Activated naive CD4-positive, alpha-beta T cell treated with anti-CD3 and anti-CD28 coated beads, Interleukin-2, amount 50 U/mL, for 72 hours (primary cell): ENCODE measurements at places on chromosomes 7 and 10. TPM values are rescaled to one million over a fixed set of nuclear protein-coding genes. Genes with fewer than 3 reads are reported as not detected.

OPN1SW gene
- total RNA-seq, result not detected

FRG2B gene
- total RNA-seq, result 0.32 TPM

AOC1 gene
- total RNA-seq, result not detected

COPS6 gene
- 84.6 TPM for total RNA-seq

LRRC18 gene
- not detected for total RNA-seq

PLEKHS1 gene
- not detected for total RNA-seq

SPAG6 gene
- total RNA-seq, result not detected

GJD4 gene
- not detected for total RNA-seq

GRCh38 chr10:102235598-102235920 lies 5.8 kb downstream of the PITX3 start:
- no peak for DNase-seq

- no peak for DNase-seq
These were observed 114.4 kb upstream of the GLI3 start for GRCh38 chr7:42351316-42351935.

DNA sequence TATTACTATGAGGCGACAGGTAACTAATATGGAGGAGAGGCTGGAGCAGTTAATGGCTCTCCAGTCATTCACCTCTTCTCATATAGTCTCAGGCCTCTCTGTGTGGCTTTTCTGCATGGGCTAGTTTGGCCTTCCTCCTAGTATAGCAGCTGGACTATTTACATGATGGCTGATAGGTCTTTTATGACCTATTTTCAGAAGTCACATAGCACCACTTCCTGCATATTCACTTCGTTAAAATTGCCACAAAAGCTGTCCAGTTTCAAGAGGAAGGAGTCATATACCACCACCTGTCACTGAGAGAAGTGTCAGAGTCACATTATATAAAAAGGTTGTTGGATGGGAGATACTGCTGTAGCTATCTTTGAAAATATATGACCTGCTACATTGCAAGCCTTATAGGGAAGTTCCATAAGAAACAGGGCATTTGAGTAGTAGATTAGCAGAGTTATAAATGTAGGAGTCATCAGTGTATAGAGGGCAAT lies 8.0 kb upstream of the DMTF1 start:
- DNase-seq, result no peak

DNA sequence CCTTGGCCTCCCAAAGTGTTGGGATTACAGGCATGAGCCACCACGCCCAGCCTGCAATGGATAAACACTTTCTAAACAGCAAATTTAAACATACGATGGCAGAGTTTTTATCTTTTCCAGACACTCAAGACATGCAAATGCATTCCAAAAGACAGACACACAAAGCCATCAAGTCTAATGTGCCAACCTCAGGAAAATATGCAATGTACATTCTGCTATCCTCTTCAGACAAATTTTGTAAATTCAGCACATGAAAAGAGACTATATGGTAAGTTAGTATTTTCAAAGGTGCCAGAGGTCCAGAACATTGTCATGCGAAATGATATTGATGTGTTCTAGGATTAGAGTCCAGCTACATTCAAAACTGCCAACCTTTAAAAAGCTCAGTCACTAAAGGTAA lies 19.8 kb downstream of the HACD1 start:
- no peak for DNase-seq

- DNase-seq, result no peak
These were observed 252.5 kb downstream of the TNS3 start for GRCh38 chr7:47329320-47329926.

DNA sequence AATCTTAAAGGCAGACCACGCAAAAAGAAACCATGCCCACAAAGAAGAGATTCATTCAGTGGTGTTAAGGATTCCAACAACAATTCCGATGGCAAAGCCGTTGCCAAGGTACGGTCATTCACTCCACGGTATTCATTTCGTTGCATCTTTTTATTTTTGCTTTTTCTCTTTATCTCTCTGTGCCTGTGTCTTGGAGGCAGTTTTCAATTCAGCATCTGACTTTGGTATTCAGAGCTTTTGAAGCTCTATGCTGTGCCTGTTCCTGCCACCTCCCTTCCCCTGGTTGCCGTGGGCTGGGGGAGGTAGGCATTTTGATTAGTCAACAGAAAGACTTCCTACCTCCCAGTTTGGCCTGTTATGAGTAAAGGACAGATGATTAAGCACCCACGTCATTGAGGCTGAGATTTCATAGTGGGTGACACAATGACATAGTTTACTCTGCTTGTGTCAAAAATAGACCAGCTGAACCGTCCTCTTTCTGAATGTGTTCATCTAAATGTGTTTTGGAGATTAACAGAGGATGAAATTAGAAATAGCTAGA lies 149.5 kb downstream of the ARID5B start:
- DNase-seq, result peak; percentile 76

GRCh38 chr10:26481914-26482550 lies 43.9 kb downstream of the APBB1IP start:
- no peak for DNase-seq

GRCh38 chr10:79098596-79099015 lies 29.8 kb downstream of the ZMIZ1 start:
- DNase-seq, result no peak

- DNase-seq, result no peak
These were observed 76.7 kb downstream of the SFMBT2 start for GRCh38 chr10:7333961-7334641.
